ENCODE measurements at places on chromosomes 2 and 18.

DNA sequence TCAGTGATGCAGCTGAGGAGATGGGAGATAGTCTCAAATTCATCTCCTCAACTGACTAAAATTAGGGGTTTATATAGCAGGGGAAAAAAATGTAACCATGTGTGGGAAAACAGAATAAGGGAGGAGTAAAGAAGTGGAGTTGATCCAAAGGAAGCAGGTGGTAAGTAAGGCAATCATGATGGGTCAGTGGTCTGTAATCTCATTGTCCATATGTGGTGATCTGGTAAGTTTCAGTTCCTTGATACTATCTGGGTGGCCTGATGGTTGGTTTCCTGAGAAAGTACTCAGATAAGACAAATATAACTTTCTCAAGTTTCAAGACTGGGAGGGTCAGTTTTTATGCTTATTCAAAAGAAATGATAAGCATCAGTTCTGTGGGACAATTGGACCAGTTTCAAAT, 312.3 kb upstream of the KCNJ3 start:
- DNase-seq = no peak

GRCh38 chr2:191465766-191466420, 212.0 kb upstream of the NABP1 start:
- DNase-seq = no peak

- no peak for DNase-seq
Observed at GRCh38 chr2:190882411-190882766, 1.8 kb downstream of the GLS start.

- no peak for DNase-seq
Observed at GRCh38 chr2:221818616-221819320, 246.7 kb upstream of the EPHA4 start.

GRCh38 chr18:44788334-44788733, 107.6 kb downstream of the SETBP1 start:
- no peak for DNase-seq

DNA sequence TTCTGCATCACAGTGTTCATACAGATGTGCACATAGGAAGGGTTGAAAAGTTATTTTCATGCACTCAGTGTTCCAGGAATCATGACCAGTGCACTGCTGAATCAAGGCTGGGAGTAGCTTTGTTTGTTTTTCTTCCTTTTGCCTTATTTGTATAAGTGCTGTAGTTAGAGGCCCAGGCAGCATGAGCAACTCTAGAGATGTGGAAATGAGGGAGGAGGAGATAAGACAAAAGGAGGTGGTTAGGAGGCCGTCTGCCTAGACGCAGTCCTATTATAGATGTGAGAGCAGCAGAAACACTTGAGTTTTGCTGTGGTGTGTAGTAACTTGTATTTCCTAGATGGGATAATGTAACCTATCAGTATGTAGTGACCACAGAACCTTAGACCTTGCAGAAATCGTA, 264.3 kb upstream of the RASGRP3 start:
- DNase-seq = peak; percentile 99

DNA sequence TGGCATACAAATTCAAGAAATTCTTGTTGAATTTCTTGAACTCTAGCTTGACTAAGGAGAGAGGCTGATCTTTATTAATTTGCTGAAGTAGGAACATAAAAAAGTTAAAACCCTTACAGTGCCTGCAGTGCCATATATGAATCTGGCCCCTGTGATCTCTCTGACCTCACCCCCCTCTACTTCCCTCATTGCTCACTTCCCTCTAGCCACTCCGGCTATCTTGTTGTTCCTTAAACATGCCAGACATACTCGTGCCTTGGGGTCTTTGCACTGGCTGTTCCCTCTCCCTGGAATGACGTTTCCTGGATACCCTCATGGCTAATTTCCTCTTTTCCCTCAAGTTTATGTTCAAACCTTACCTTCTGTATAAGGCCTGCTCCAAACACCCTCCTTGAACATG, 246.3 kb upstream of the SIX2 start:
- DNase-seq = no peak

DNA sequence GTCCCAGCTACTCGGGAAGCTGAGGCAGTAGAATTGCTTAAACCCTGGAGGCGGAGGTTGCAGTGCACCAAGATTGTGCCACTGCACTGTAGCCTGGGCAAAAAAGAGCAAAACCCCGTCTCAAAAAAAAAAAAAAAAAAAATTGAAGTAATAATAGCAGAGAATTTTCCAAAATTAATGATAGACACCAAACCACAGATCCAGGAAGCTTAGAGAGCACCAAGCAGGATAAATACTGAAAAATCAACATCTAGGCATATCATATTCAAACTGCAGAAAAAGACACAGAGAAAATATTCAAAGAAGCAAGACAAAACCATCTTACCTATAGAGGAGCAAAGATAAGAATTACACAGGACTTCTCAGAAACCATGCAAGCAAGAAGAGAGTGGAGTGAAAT, 33.5 kb downstream of the BUB1 start:
- DNase-seq = no peak

DNA sequence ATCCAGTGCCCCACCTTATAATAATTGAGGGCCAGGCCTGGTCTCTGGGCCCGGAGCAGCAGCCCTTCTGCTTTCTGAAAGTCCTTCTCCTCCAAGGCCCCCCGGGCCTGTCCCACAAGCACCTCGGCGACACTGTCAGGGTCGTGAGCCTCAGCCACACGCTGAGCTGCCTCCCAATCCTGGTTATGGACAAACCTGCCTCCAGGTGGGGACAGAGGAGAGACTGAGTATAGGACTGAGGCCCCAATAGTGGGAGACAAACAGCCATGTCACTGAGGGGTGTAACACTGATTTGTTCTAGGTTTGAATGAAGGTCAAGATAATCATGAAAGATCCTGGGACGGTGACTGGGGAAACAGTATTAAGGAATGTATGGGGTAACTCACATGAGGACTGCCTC, 11.8 kb downstream of the KRTCAP3 start:
- no peak for DNase-seq

- DNase-seq = no peak
Observed at GRCh38 chr18:25146512-25146910, 205.5 kb downstream of the ZNF521 start.

GRCh38 chr2:231687961-231688360, 20.4 kb upstream of the PTMA start:
- DNase-seq = no peak

GRCh38 chr18:5662586-5663090, 118.8 kb upstream of the EPB41L3 start:
- no peak for DNase-seq

DNA sequence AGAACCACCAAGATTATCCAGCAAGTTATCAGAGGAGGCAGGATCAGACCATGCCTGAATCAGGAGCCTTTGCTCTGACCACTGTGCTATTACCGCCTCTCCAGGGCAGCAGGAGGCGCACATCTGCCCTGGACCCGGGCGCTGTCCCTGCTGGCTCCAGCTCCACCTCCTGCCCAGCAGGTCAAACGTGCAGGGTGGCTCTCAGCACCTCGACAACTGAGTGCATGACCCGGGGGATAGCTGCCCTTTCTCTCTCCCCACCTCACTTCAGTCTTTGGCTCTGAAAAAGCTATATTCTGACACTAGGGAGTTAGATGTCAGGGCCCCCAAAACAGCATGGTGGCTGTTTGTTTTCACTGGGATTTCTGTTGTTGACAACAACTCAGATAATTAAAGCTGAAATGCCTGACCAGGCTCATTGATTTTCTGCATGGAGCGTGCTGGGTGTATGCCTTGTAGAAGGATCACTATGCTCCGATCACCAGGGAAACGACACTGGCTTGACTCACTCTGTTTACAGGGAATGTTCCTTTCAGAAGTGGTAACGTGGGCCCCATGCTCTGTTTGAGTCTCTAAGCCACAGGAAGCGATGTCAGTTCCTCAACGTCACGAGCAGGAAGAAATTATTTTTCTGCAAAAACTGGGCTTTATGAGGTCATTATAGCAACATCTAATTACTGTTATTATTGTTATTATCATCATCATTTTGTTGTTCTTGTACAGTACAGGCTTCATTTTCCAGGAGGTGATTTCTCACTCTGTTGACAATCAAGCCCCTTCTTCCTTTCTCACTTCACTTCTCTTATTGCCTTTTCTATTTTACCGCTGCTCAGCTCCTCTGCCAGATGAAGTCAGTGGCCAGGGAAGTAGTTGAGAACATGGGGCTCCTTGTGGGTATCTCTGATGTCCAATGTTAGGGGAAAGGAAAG, 125.6 kb downstream of the PLB1 start:
- DNase-seq = peak; percentile 97

DNA sequence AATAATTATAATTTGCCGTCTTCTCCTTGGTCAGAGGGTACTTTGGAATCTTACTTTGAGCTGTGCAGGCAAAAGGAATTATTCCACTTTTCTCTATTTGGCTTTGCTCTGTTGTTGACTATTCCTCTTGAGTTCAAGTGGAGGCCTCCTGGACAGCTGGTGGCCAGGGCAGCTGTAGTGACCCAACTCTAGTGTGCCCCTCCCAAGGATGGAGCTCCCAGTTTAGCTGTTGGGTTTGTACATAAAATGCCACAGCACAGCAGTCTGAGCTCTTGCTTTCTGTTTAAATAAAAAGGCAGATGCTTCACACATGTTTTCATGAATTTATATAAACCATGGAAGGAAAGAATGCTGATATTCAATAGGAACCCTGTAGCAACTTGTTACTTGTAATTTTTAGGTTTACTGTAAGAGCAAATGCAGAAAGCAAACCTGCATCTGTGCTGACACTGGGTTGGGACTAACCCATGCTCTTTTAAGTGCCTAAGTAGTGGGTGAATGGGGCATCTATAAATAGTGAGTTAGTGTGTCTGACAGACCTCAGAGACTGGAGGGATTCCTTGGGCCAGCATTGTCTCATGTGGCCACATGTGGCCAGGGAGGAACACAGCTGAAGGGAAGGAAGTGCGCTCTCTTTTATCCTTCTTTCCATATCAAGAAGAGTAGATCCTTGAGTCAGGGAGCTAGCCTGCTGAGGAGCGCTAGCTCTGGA, 121.8 kb downstream of the FHOD3 start:
- no peak for DNase-seq

- peak; percentile 83 for DNase-seq
Observed at GRCh38 chr2:228600265-228600664, 418.8 kb upstream of the SPHKAP start.

DNA sequence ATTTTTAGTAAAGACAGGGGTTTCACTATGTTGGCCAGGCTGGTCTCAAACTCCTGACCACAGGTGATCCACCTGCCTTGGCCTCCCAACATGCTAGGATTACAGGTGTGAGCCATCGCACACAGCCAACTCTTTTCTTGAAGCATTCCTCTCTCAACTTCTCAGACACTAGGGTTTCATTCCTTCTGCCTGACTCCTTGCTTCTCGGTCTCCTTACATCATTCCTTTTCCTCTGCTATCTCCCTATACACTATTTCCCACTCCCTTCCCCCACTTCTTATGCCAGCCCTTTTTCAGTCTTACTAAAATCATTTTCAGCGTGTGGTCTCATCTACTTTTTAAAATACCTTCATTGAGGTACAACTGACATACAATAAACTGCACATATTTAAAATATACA, 6.1 kb downstream of the SOS1 start:
- DNase-seq = peak; percentile 65

GRCh38 chr2:125471963-125472362, 1184.0 kb upstream of the GYPC start:
- DNase-seq = peak; percentile 7

DNA sequence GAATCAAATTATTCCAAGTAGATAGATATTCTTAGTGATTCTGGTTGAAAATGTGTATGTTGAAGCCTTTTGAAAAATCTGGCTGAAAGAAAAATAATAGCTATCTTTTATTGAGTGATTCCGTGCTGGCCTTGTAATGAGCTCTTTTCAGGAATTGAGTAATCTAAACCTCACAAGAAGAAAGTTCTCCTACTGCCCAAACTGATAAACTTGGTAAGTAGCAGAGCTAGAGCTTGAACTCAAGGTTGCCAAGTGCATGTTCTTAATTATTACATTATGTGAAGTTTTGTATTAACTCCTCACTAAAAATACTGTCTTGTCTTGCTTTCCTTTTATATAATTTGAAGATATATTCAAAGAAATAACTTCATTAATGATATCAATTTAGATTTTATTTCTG, 1.6 kb upstream of the PPP1R1C start:
- DNase-seq = no peak

- no peak for DNase-seq
Observed at GRCh38 chr2:230828272-230828961, 36.3 kb upstream of the ITM2C start.

- DNase-seq = peak; percentile 54
Observed at GRCh38 chr2:216636551-216637450, 3.6 kb downstream of the IGFBP2 start.

DNA sequence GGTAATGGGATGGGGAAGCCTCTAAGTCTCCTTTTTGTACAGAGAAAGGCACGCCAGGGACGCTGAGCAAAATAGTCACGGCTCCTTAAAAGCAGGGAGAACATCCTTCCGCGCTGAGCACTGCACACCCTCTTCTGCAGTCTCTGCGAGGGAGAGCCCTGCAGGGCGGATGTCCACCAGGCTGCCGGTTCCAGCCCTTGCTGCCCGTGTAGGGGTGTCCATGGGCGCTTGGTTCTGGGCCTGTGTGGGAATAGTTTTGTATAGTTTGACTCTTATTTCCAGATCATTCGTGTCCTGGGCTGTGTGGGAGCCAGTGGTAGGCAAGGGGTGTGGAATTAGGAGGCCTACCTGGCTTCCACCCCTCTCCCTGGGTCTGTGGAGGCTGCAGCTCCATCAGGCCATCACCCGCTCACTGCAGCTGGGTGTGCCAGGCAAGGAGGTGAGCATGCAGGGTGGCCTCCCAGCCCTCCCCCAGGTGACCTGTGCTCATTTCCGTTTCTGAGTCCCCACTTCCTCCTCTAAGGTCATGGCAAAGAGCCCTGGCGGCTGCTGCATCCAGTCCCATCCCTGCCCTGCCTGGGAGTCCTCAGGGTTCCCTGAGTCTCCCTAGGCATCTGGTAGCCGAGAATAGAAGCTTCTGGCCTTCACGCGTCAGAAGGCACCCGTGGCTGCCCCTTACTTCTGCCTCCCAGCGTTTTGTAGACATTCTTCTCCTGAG, 202.6 kb downstream of the LDLRAD4 start:
- DNase-seq = no peak

DNA sequence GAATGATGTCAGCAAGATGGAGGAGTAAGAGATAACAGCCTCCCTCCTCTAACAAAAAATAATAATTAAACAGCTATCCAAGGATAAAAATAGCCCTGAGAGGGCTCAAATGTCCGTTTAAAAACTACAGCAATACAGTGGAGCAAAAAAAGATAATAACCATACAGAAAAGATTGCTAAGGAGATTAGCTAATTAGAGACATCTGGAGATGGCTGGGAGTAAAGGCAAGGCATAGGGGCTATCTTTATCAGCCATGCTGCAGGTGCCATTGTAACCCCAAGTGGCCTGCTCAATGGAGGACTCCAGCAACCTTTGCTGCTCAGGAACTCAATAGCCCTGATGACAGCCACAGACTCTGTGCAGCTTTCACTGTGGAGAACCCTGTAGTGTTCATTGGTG, 42.7 kb downstream of the MDH1 start:
- no peak for DNase-seq

DNA sequence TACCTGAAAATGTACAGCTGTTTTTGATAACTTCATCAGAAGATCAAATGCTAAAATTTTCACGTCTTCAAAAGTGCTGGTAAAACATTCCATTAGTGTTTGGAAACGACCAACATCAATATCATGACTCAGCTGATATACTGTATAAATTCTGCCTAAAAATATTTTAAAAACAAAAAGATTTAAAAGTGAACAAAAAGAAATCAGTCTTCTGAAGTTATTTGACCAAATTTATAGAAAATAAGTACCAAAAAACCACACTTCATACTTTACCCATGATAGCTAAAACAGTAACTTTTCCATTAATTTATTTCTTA, 35.6 kb downstream of the THADA start:
- no peak for DNase-seq

GRCh38 chr2:64779117-64779690, 125.5 kb upstream of the SERTAD2 start:
- peak; percentile 76 for DNase-seq

GRCh38 chr2:214310319-214310718, 100.5 kb upstream of the VWC2L start:
- no peak for DNase-seq

All from amniotic epithelial cell (primary cell).